HepG2 (cell line): ENCODE measurements at places on chromosomes 16 and 17. TPM values are rescaled to one million over a fixed set of nuclear protein-coding genes. Genes with fewer than 3 reads are reported as not detected.

- no peak for DNase-seq
Measured at GRCh38 chr16:57752203-57752580, 16.6 kb downstream of the KATNB1 start.

GRCh38 chr16:17244872-17245551, 225.7 kb downstream of the XYLT1 start:
- DNase-seq: no peak

- no peak for DNase-seq
Measured at GRCh38 chr16:16012144-16012543, 62.7 kb downstream of the ABCC1 start.

GRCh38 chr17:48498164-48498850, 32.5 kb downstream of the HOXB1 start:
- DNase-seq: no peak

- DNase-seq: peak; percentile 54
Measured at GRCh38 chr17:66301864-66302741, at the start of gene PRKCA. PRKCA (plus strand) TSS chr17:66302613.

GRCh38 chr16:57730771-57731730, 4.5 kb upstream of the KATNB1 start:
- no peak for DNase-seq

- no peak for DNase-seq
Measured at GRCh38 chr16:23950898-23951297, 115.1 kb downstream of the PRKCB start.

- DNase-seq: no peak
Measured at GRCh38 chr17:47603830-47604597, 45.7 kb upstream of the KPNB1 start.

- no peak for DNase-seq
Measured at GRCh38 chr17:68293490-68294195, 2.3 kb downstream of the ARSG start.

DNA sequence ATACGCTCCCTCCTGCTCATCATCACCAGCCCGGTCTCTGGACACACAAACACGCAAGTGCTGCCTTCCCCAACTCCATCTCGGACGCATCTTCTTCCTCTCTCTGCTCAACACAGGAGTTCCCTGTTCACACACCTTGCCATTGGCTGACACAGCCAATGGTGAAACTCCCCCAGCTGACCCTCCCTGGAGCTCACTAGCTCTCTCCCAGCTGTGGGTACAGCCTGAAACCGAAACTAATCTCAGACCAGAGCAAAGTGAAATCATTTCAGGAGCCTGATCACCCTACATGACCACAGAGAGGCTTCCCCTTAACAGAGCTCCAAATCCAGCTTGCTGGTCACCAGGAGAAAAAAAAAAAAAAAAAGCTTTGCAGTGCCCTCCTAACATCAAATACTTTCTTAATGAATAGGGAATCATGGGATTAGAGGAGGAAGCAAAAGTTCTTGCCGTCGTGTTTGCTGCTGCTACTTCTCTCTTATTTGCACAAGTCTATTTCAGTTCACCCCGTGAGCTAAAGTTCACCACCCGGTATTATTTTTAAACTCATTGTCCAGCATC, 8.3 kb downstream of the CUEDC1 start:
- DNase-seq: peak; percentile 80

- no peak for DNase-seq
Measured at GRCh38 chr16:25411396-25412081, 153.9 kb upstream of the ZKSCAN2 start.

DNA sequence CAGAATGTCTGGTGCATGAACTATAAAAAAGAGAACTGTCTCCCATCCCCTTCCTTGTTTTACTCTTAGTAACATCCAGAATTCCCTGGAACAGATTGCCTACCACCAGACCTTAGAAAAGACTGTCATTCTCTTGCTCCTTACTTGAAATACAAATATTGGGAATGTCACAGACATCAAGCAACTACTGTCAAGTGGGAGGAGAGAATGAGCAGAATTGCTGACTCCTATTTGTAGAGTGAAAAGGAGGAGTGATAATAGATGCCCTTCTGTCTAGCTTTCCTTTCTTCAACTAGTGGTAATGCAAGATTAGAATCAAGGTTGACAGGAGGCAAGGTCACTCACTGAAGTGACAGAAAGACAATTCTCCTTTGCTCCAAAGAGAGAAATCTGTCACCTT, 23.9 kb upstream of the NOL11 start:
- DNase-seq: no peak

- DNase-seq: no peak
Measured at GRCh38 chr16:83717308-83717707, 90.5 kb upstream of the HSBP1 start.

GRCh38 chr16:54564841-54565240, 278.3 kb upstream of the IRX3 start:
- DNase-seq: no peak

DNA sequence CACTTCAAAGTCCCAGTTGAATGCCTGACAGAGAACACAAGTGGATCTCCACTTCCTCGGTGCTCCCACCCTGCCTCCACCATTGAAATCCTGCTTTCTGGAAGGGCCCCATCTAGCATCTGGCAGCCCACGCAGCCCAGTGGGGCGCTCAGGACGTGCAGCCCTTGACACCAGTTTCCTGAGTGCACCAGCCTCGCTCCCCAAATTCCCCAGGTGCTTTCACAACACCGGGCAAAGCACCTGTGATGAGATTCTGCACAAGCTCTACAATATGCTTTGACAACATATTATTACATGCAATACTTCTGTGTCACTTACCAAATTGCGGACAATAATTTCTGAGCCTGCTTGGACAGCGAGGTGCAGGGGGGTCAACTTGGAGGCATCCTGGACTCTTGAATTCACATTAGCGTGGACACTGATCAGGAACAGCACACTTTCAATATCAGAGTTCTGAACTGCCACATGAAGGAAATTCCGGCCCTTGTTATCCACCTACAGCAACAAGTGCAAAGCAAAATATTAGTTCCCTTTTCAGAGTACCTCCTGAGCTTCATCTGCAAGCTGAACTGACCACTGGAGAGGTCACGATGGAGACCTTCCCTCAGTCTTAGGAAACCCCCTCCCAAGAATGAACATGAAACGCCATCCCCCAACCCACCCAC, 33.9 kb downstream of the CYB5D2 start:
- no peak for DNase-seq

DNA sequence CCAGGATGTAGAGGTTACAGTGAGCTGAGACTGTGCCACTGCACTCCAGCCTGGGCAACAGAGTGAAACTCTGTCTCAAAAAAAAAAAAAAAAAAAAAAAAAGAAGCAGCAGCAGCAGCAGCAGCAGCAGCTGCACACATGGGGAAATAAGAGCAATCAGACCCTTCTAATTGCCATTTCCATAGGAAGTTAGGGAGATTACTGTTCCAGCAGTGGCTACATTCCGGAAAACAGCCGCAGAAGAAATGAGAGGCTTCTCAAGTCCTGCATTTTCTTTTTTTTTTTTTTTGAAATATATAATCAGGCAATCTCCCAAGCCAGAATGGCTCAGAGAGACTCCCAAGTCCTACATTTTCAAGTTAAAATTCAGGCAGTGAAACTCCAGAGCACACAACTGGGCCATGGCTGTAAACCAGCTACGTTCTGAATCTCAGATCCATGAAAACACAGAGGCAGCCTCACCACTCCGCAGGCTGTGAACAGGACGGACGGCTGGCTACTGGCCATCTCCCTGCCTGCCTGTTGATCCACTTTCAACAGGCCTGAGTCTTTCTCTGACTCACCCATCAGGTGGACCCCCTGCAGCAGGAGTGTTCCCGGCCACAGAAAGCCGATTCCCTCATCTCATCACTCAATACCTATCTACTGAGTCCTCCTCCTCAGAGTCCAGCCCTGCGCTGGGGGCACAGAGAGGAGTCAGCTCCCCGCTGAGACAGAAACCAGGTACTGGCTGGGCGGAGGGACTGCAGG, 15.0 kb downstream of the TRPV1 start:
- DNase-seq: no peak

DNA sequence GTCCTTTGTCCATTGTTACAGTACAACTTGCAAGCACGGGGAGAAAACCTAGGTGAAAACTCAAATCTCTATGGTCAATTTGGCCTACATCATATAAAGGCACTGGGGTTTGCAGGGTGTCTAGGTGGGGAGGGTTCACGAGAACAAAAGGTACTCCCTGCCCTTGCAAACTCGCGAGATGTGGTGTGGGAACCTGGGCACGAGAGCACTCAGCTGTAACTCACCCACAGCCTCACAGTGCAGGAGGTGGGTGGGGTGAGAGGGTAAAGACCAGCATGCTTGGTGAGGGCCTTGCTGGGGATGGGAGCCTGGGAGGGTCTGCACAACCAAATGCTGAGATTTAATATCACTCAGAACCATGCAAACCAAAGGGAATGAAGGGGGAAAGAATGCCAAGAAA, 18.4 kb upstream of the ZNF594 start:
- DNase-seq: no peak

DNA sequence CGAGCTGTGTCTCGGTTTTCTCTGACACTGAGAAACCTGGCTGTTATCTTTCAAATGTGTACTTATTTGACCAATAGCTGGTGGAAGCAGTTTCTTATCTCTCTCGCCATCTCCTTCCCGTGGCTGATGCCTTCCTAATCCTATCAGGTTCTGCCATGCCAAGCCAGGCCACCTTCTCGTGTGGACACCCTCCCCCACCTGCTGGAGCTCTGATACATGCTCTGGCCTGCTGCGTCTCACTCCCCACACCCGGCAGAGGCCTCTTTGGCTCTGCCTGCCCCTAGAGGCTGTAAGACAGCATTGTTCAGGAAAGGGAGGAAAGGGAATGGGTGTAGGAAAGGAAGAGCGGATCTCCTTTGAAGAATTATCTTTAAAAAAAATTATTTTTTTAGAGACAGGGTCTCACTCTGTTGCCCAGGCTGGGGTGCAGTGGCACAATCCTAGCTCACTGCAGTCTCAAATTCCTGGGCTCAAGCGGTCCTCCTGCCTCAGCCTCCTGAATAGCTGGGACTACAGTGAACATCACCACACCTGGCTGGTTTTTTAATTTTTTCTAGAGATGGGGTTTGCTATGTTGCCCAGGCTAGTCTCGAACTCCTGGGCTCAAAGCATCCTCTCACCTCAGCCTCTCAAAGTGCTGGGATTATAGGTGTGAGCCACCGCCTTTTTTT, 7.5 kb upstream of the ARMC5 start:
- peak; percentile 81 for DNase-seq

Gene NOS2
- polyA plus RNA-seq: 0.03 TPM in 1 of 2 replicates, not detected in the other

Gene FOXJ1
- polyA plus RNA-seq: 0.98 and 1.2 TPM in 2 replicates

Gene SCARF1
- polyA plus RNA-seq: 0.71 and 0.72 TPM in 2 replicates

Gene GPR179
- polyA plus RNA-seq: 0.03 and 0.08 TPM in 2 replicates

Gene GSG1L
- not detected in 2 replicates for polyA plus RNA-seq

Gene C16orf96
- polyA plus RNA-seq: 0.03 TPM in 2 replicates

Gene VAT1L
- polyA plus RNA-seq: not detected in 2 replicates

Gene OTOA
- polyA plus RNA-seq: 0.01 and 0.05 TPM in 2 replicates

Gene TMC5
- polyA plus RNA-seq: 0.41 and 0.63 TPM in 2 replicates

Gene PRAC1
- polyA plus RNA-seq: not detected in 2 replicates

Gene ATP2C2
- 0.05 and 0.07 TPM in 2 replicates for polyA plus RNA-seq

Gene WDR59
- 305 and 306 TPM in 2 replicates for polyA plus RNA-seq

Gene FA2H
- polyA plus RNA-seq: 0.09 and 0.20 TPM in 2 replicates

Gene GGT6
- polyA plus RNA-seq: 0.14 and 0.16 TPM in 2 replicates

Gene SLC2A4
- 4.9 and 6.3 TPM in 2 replicates for polyA plus RNA-seq
